ENCODE measurements at places on chromosomes 7 and 10.

DNA sequence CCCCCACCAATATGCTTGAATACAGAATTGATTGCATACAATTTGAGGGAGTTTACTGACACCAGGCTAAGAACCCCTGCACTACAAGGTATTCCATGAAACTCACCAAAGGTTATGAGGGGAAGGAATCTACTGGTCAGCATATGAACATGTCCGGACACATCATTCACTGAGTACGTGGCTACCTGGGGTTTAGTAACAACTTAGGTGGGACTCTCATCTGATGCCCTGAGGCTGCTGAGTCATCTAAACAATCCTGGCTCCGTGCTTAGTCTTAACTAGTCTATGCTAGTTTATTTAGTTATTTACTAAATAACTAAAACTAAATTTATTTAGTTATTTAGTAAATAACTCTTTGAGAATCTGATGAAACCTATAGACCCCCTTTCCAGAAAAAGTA lies 11.3 kb downstream of the PI4K2A start:
- no peak for DNase-seq

DNA sequence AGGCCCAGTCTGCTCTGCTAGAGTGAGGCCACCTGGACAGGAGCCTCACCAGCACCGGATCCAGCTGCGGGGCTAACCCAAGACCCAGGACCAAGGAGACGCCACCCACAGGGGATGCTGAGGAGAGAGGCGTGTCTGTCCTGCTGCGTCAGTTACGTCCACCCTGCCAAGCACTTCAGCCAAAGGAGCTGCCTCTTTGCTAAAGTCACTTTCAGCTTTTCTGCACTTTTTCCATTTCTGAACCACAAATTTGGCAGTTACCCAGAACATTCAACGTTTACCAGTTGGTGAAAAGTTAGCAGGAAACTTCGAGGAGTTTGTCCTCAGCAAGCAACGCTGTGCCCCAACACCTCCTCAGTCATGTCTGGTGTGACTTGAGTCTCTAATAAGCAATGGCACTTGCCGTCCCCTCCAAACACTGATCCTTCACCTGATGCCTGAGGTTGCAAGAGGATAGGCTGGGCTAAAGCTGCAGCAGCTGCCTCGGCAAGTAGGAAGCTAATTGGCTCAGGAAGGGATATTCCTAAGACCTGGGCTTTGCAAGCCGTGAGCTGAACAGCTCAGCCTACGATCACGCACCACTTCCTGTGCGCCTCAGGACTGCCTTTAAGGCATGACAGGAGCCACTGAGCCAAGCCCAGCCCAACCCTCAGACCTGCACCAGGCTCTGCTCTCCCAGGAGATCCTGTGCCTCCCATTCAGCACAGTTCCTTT lies 40.1 kb downstream of the KCNH2 start:
- DNase-seq: peak; percentile 35

- no peak for DNase-seq
Observed at GRCh38 chr10:35639021-35639727, 2.9 kb downstream of the FZD8 start.

GRCh38 chr7:85471740-85472139 lies 284.9 kb upstream of the SEMA3D start:
- no peak for DNase-seq

- DNase-seq: no peak
Observed at GRCh38 chr10:67492317-67493019, 203.5 kb downstream of the CTNNA3 start.

GRCh38 chr10:78505657-78506056 lies 472.0 kb downstream of the RPS24 start:
- DNase-seq: no peak

DNA sequence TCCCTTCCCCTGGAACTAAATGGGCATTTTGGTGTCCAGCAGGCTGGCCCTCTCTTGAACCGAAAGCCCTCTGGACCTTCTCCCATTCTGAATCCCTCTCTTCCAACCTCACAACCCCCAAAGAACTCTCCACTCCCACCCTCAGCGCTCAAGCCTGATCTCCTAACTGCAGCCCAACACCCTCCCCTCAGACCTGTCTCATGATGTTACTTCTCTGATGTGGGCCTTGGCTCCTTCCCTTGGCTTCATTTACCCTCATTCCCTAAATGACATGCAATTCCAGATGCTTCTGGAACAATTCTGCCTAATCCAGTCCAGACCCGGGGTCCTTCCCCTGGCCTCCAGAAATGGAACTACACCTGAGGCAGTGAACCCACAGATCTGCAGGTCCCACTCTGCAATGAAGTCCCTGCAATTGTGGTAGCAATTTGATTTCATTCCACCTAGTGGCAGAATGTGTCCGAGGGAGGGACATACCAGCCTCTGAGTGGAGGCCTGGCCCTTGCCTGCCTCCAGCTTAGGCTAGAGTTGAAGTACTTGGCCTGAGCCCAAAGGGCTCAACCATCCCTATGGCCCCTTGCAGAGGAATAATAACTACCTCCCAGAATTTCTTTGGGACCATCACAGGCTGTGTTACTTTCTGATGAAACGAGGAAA lies 4.1 kb upstream of the CEP41 start:
- DNase-seq: no peak

DNA sequence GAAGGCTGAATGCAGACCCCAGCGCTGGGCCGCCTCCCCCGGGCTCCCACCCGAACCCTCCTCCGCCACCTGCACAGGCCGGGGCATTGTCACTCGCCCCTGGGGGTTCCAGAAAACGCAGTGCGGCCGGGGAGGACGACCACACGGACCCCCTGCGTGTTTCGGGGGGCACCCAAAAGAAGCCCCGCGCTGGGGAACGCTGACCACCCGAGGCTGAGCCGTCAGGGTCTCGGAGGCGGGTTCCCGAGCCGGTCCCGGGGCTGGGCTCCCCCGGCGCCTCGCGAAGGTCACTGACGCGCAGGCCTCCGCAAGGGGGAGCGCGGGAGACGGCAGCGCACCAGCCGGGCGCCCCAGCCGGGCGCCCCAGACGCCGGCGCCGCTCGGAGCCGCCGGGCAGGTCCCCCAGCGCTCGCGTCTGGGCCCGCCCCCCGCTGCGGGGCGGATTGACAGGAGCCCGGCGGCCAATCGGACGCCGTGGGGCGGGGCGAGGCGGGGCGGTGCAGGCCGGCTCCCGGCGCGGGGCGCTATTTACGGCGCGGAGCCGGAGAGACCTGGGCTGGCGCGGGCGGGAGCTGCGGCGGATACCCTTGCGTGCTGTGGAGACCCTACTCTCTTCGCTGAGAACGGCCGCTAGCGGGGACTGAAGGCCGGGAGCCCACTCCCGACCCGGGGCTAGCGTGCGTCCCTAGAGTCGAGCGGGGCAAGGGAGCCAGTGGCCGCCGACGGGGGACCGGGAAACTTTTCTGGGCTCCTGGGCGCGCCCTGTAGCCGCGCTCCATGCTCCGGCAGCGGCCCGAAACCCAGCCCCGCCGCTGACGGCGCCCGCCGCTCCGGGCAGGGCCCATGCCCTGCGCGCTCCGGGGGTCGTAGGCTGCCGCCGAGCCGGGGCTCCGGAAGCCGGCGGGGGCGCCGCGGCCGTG lies at the start of gene BAMBI:
Gene BAMBI (plus strand): TSS at position 554 of the 920 bp plus-strand sequence. CDS start 377 bp downstream, outside the sequence.
- DNase-seq: peak; percentile 97

- DNase-seq: no peak
Observed at GRCh38 chr7:108071551-108071950, 58.6 kb downstream of the LAMB4 start.

GRCh38 chr7:132103718-132104117 lies 472.6 kb downstream of the PLXNA4 start:
- no peak for DNase-seq

- no peak for DNase-seq
Observed at GRCh38 chr10:77459905-77460304, 177.7 kb downstream of the KCNMA1 start.

GRCh38 chr7:129466796-129467195 lies 32.6 kb downstream of the STRIP2 start:
- DNase-seq: no peak

GRCh38 chr7:41161041-41161587 lies 541.8 kb downstream of the INHBA start:
- DNase-seq: no peak

DNA sequence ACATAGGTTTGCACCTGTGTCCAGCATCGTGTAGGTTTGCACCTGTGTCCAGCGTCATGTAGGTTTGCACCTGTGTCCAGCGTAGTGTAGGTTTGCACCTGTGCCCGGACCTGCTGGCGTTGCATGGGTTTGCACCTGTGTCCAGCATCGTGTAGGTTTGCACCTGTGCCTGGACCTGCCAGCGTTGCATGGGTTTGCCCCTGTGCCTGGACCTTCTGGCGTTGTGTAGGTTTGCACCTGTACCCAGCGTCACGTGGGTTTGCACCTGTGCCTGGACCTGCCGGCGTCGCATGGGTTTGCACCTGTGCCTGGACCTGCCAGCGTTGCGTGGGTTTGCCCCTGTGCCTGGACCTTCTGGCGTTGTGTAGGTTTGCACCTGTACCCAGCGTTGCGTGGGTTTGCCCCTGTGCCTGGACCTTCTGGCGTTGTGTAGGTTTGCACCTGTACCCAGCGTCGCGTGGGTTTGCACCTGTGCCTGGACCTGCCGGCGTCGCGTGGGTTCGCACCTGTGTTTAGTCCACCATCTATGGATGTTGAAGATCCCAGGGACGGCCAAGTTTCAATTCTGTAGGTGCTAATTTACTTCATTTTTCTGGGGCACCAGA lies 158.0 kb downstream of the WDR37 start:
- no peak for DNase-seq

GRCh38 chr7:150385302-150385723 lies 6.2 kb downstream of the ZNF775 start:
- no peak for DNase-seq

DNA sequence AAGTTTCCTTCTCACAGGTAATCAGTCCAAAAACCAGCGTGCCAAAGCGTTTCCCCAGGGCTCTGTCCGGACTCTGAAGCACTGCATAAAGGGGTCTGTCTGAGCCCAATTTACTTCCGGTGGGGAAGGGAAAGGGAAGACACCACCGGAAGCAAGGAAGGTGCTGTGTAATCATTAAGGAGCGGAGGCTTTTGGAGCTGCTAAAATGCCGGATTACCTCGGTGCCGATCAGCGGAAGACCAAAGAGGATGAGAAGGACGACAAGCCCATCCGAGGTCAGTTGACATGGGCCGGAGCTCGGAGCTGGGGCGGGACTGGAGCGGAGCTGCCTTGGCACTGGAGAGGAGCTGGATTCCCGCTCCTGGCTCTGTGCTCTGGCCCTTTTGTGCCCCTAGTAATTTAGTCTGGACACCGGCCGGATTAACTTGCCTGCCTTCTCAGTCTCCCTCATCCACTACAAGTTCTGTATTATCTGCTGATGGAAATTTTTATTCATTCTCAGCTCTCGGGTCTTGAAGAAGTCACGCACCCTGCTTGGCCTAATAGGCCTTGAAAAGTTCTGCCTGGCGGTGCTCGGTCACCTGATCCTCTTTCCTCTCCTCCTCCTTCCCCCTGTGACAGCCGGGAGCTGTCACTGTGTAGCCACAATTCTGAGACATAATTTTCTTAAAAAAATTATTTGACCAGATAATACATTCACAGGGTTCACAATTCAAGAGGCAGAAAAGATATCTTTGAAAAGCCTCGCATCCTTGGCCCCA lies at the start of gene PSMC2:
Gene PSMC2 (plus strand): TSS at position 137 of the 761 bp plus-strand sequence. CDS start 69 bp downstream, at position 206.
- peak; percentile 80 for DNase-seq

- DNase-seq: peak; percentile 80
Observed at GRCh38 chr7:48084727-48085432, 4.2 kb upstream of the UPP1 start.

DNA sequence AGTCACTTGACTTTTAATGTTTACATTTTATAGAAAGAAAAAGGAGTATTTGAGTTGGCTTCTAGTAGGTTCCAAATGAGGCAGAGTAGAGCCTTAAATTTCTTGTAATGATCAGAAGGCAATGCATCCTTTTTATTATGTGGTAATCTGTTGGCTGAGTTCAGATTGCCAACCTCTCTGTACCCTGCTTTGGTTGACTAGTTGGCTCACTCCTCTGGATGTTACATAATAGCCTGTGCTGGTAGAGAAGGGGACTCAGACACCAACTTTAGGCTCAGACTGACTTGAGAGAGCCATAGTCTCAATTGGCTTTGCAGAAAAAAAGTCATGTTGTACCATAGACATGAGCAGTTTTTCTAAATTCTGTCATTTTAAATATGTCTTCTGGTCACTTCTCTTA lies 46.8 kb upstream of the GLCCI1 start:
- no peak for DNase-seq

- DNase-seq: no peak
Observed at GRCh38 chr10:130045801-130046321, 64.8 kb downstream of the C10orf143 start.

Measured in activated naive CD8-positive, alpha-beta T cell treated with anti-CD3 and anti-CD28 coated beads for 36 hours (primary cell).